ENCODE measurements at places on chromosomes 13 and 19. TPM values are rescaled to one million over a fixed set of nuclear protein-coding genes. Genes with fewer than 3 reads are reported as not detected.

- peak overlapping the region; percentile 70 for H3K27ac ChIP-seq
- H3K27me3 ChIP-seq, result no peaks in the 10 kb centered on the region
- H3K36me3 ChIP-seq, result no peaks in the 10 kb centered on the region
- DNase-seq, result peak; percentile 32
- peaks cover 22% of the 10 kb centered on the region for H3K4me1 ChIP-seq
These were observed 1.1 kb downstream of the FOXO1 start for GRCh38 chr13:40665126-40666044.

DNA sequence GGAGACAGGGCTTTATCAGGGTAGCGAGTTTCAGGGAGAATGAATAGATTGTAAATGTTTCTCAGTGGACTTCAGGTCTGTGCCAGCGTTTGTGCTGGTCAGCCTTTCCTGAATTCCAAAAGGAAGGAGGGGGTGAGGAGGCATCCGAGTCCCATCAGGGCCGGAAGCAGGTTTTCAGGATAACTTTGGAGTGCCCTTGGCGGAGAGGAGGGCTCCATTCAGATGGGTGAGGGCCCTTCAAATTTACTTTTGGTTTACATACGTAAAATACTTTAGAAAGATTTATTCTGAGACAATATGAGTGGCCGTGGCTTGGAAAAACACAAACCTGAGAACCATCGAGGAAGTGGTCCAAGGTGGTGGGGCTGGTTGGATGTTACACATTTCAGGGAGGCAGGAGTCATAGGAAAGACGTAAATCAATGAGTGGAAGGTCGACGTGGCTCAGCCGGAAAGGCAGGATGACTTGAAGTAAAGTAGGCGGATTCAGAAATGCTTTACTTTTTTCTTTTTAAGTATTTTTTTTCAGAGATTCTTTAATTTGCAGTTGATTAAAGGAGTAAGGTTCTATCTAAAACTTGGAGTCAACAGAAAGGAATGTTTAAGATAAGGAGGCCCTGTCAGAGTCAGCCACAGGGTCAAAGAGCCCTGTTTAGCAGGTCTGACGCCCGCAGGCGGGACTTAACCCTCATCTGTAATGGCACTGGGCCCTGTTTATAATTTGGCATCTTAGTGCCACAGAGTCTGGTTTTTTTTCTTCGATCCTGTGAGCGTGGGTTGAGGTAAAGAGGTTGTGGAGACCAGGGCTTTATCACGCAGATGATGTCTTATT, 32.8 kb downstream of the ATP11A start:
- H3K27ac ChIP-seq, result peak overlapping the region; percentile 85
- H3K4me1 ChIP-seq, result peaks cover 27% of the 10 kb centered on the region
- peaks cover 3% of the 10 kb centered on the region for H3K27me3 ChIP-seq
- peak; percentile 96 for DNase-seq
- no peak overlapping the region for H3K4me3 ChIP-seq

DNA sequence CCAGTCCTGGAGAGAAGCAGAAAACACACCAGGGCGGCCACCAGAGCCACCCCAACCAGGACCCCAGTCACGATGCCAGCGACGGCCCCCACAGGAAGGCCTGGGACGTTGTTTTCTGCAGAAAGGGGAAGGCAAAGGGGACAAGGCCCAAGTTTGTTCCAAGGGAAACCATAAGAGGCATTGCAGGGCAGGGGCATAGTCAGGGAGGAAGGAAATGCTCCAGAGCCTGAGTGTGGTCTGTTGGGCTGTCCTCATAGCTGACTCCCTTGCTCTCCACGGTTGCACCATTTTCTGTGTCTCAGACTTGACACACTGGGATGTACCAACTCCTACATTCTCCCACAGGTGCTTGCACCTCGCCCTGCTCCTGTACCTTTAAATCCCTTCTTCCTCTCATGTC, 5.2 kb downstream of the CEACAM4 start:
- no peaks in the 10 kb centered on the region for H3K27me3 ChIP-seq
- H3K36me3 ChIP-seq, result no peaks in the 10 kb centered on the region
- no peak for DNase-seq
- no peak overlapping the region for H3K4me3 ChIP-seq

Gene THAP8
- 5.0 TPM for total RNA-seq

Measured in astrocyte (in vitro differentiated cells and primary cell).